ENCODE measurements at places on chromosomes 1 and 21. TPM values are rescaled to one million over a fixed set of nuclear protein-coding genes. Genes with fewer than 3 reads are reported as not detected.

CYP4A22 gene
- not detected for total RNA-seq

GUCA2B gene
- total RNA-seq: not detected

MKNK1 gene
- 23.6 TPM for total RNA-seq

C2CD2 gene
- total RNA-seq: 8.5 TPM

PRMT6 gene
- total RNA-seq: 20.2 TPM

KRTAP20-2 gene
- not detected for total RNA-seq
